ENCODE measurements at places on chromosomes 16 and 17. TPM values are rescaled to one million over a fixed set of nuclear protein-coding genes. Genes with fewer than 3 reads are reported as not detected.
A peak's percentile ranks its signal among the peaks of the same experiment; 100 is the strongest.

GRCh38 chr16:89184933-89185794, 13.6 kb downstream of the CDH15 start:
- no peak for DNase-seq

DNA sequence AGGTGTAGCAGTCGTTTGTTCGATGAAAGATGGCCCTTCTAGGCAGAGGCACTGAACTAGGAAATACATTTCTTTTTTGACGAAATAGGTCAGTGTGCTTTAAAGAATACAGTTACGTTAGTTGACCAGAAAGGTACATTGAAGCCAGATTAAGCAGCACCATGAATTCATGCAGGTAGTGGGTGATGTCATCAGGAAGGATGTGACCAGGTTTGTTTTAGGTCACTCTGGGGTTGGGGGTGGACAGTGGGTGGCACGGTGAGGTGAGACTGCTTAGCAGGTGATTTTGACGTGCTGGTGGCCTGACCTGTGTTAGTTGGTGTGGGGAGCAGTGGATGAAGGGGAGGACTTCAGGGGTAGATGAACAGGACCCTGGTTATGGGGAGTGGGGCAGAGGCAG, 3.6 kb downstream of the INO80E start:
- DNase-seq, result no peak

DNA sequence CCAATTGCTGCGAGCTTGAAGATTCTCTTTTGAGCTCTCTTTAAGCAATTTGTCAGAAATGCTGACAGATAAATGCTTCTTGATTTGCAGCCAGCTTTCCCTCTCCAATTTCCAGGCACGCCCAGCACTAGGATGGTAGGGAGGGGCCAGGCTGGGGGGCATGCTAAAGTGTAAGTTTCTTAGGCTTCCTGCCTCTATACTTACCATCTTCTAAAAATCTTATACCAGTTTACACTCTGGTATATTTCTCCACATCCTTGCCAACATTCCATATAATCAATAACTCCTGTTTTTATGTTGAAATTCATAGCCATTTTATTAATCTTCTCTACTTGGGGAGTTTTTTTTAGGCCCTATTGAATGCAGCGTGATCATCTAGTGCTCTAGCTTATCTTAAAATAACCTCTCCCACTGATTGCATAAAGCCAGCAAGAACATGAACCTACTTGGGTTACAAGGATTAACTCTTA, 17.5 kb downstream of the ACSF2 start:
- no peak for DNase-seq

DNA sequence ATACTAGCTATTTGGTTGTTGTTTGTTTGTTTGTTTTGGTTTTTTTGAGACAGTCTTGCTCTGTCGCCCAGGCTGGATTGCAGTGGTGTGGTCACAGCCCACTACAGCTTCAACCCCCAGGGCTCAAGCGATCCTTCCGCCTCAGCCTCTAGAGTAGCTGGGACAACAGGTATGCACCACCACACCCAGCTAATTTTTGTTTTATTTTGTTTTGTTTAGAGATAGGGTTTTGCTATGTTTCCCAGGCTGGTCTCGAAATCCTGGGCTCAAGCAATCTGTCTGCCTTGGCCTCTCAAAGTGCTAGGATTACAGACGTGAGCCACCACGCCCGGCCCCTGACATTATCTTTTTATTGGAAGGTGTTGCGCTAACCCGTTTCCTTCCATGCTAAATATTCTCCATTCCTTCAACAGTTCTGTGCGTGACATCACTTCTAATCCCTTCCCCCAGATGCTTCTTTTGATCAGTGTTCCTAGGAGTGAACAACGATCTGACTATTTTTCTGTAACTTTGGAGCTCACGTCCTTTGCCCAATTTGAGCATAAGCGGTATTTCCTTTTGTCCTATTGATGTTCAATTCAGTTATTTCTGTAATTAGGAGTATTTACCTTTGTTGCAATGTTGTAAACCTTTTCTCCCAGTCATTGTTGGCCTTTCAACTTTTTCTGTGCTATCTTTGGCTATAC, 30.2 kb upstream of the EMP2 start:
- DNase-seq, result no peak

DNA sequence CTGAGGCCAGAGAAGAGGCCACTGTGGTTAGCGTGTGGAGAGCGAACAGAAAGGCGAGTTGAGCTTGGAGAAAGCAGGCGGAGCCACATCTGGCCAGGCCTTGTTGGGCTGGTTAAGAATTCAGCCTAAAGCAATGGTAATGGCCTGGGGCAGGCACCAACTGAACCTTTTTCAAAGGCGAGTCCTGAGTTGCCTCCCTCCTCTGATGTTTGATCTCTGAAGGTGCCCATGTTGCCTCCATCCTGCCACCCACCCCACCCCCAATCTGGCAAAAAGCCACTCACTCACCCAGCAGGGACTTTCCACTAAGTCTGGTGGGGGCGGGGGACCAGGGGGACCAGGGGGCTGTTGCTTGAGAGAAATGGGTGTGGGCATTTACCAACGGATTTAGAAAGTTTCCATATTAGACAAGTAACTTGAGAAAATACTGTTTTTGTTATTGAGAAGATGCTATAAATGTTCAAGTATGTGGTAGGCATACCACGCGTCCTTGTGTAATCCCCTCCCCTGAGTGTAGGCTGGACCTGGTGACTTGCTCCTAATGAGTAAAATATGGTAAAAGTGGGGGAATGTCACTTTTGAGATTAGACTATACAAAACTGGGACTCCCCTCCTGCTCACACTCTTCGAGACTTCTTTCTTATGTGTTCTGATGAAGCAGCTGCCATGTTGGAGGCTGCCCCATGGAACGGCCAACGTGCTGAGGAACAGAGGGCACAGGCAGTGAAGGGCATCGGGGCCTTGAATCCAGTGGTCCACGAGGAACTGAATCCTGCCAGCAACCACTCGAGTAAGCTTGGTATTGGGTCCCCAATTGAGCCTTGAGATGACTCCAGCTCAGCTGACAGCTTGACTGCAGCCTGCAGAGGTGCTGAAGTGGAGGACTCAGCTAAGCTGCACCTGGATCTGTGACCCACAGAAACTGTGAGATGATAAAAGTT, 29.9 kb upstream of the TNS4 start:
- DNase-seq, result peak; percentile 32

DNA sequence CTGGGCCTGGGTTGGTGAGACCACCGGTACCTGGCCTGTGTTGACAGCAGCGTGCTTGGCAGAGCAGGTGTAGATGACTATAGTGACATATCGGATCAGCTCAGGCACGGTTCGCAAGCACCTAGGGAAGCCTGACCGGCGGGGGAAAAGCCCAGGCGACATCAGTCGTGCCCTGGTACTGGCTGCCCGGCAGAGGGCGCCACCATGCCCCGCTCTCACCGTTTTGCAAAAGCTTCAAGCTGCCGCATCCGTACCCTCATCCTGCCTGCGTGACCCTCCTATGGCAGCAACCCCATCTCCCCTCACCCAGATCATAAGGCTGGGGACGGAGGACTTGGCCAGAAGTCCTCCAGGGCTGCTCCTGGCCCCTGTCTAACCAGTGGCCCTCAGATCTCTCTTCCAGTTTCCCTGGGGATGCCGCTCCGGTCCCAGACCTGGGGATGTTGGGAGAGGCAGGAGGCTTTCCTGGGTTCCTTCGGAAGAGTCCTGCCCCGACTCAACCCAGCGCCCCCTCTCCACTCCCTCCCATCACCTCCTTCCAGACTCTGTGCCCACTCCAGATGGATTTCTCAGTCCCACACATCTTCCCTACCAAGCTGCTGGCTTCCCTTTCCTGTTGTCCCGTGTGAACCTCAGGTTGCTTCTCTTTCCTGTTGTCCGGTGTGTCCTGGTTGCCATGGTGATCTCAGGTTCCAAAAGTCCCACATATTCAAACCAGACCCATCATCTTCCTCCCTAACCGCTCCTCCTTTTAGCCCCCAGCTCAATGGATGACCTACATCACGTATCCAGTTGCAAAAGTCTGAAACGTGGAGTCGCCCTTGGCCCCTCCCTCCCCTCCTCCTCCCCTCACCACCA, 13.7 kb downstream of the ALOX12B start:
- DNase-seq, result peak; percentile 83

DNA sequence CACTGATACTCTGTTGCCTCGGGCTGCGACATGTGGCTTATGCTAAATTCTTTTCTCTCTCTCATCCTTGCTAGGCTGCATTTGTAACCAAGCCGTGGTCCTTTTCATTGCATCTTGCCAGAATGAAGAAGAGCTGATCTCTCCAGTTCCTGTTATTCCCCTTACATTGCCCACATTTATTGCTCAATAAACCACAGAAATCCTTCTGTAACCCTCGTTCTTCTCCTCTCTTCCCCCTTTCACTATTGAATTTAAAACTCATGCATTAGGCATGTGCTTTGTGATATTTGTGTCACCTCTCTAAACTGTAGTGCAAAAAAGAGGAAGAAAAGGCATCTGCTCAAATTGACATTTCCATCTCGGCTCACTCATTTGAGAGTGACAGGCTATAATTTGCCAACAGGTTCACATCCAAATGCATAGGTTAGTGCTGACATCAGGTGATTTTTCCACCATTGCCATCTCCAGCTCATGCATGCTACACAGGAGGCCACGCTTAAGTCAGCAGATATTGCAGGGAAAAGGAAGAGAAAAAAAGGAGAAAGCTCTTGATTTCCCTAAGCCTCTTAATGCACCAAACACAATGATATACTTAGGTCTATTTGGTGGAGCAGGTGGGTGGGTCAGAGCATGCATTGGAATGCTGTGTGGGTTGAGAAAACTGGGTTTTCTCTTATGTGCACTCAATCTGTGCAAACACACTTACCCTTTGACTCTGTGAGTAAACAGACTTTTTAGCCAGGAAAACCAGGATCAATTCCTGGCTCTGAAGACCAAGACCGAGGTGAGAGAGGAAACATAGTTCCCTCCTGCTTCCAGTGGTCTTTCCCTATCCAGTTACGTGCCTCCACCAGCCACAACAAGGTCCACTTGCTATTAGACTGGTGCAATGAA, 642.7 kb downstream of the HS3ST4 start:
- DNase-seq, result no peak

DNA sequence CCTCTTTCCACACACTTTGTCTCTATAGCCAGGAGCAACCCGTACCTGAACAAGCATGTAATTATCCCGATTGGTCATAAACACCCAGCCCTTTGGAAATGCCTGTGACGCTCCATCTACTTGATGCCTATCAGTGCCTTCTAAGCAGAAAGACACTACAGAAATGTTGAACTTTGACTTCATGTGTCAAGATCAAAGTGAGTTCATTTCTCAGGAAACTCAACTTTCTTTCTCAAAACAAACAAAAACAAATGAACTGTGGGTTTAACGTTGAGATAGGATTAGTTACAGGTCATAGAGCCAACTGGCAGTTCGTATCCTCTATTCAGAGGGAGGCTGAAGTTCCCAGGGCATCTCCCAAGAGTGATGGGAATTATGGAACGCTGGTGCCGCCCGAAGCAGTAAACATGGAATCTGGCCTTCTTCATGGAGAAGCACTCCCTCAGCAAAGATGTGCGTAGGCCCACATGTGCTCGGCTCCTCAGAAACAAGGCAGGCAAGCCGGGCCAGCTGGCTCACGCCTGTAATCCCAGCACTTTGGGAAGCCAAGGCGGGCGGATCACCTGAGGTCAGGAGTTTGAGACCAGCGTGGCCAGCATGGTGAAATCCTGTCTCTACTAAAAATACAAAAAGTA, 9.5 kb downstream of the SLC6A4 start:
- no peak for DNase-seq

DNA sequence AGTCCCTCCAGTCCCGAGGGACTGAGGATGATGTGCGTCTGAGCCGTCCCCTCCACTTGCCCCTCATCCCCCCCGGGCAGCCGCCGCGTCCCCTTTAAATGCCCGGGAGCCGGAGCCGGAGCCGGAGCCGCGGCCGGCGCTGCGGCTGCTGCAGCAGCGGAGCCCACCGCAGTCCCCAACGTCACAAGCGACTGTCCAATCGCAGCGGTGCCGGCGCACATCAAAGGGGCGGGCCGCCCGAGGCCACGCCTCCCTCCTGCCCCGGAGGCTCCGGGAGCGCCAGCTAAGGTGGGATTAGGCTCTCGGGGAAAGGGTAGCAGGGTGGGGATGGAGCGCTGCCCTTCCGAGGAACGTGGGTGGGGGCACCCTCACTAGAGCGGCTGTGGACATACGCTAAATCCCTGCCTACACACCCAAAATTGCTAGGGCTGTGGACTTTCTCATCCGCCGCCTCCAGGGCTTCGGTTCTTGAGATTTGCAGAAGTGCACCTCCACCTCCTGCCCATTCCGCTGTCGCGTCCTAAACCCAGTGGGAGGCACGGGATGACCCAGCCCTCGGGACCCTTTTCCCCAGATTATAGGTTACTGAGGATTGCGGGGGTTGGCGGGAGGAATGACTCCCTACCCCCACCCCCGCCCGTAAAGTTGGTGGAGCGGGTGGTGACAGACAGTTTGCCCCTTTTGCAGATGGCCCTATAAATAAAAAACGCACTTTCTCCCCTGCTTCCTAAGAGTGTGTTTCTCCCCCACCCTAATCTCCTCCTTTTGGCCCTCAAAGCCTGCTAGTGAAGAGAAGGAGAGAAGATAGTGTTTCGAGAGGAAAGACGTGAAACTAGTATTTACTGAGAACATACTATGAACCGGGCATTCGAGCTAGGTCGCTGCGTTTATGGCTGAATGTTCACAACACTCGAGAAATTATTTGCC, at the start of gene PHOSPHO1:
TSS of gene PHOSPHO1 (minus strand) at position 152 of the 927 bp plus-strand sequence. CDS start 4,096 bp downstream, outside the sequence.
- peak; percentile 90 for DNase-seq

- no peak for DNase-seq
These were observed 1.1 kb downstream of the ST6GALNAC2 start for GRCh38 chr17:76584427-76585032.

DNA sequence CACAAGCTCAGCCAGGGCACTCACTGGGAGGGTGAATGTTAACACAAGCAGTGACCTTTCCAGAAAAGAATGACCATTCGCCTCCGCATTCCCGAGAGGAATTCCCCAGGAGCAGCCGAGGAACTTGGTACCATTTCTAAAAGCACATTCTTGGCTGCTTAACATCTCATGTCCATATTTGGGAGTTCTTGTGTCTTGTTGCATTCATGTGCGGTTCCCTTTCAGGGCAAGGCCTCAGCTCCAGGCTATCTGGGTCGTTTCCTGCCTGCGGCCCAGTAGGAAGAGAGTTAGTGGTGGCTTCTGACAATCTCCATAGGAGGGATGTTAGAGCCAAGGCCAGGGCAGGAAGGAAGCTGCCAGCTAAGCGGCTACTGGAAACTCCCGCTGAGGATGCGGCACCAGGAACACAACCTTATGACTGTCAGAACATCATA, 27.8 kb upstream of the MEAK7 start:
- no peak for DNase-seq

GRCh38 chr16:81520151-81520470, 75.5 kb downstream of the CMIP start:
- DNase-seq, result no peak

DNA sequence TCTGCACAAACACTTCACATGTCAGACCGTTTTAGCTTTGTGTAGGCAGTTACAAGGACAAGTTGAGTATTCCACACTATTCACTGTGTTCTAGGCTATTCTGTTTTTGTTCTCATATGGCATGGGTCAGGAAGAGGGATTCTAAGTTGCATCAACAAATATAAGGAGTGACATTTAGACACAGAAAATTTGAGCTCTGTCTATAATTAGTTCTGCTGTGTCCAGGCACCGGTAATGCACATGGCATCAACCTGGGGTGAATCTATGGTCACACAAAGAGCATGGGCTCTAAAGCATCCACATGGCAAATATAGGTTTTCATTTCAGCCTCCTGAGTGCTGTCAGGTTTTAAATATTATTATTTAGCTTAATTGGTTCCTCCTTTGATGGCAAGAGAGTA, 130.4 kb upstream of the PMFBP1 start:
- no peak for DNase-seq

GLTPD2 gene
- not detected for total RNA-seq

ASGR1 gene
- 0.85 TPM for total RNA-seq

TP53TG3B gene
- total RNA-seq, result not detected

GH2 gene
- total RNA-seq, result not detected

WFDC1 gene
- not detected for total RNA-seq

MEIOC gene
- total RNA-seq, result 5.1 TPM

CHMP1A gene
- 67.2 TPM for total RNA-seq

MAPT gene
- not detected for total RNA-seq

RNU2-1 gene
- 7,340 TPM for total RNA-seq

Data from OCI-LY7 (cell line).